ENCODE measurements at places on chromosomes 16 and 17. TPM values are rescaled to one million over a fixed set of nuclear protein-coding genes. Genes with fewer than 3 reads are reported as not detected.

The KRTAP16-1 gene
- not detected for polyA plus RNA-seq

GRCh38 chr16:25210758-25211157 is 6.0 kb upstream of the AQP8 start:
- no peak for DNase-seq

GRCh38 chr17:48310748-48311213 is 119.2 kb downstream of the SKAP1 start:
- DNase-seq, result peak; percentile 81

- DNase-seq, result no peak
Measured at GRCh38 chr16:50498431-50499155, 49.6 kb upstream of the NKD1 start.

DNA sequence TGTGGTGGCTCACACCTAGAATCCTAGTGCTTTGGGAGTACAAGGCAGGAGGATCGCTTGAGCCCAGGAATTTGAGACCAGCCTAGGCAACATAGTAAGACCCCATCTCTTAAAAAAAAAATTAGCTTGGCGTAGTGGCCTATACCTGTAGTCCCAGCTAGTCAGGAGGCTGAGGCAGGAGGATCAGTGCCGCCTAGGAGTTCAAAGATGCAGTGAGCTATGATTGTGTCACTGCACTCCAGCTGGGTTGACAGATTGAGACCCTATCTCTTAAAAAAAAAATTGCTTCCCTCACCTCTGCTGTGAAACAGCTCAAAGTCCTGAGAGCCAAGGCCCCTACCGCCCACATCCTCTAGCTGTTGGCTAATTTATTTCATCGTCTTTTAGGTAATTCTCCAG is 10.2 kb downstream of the NDE1 start:
- no peak for DNase-seq

DNA sequence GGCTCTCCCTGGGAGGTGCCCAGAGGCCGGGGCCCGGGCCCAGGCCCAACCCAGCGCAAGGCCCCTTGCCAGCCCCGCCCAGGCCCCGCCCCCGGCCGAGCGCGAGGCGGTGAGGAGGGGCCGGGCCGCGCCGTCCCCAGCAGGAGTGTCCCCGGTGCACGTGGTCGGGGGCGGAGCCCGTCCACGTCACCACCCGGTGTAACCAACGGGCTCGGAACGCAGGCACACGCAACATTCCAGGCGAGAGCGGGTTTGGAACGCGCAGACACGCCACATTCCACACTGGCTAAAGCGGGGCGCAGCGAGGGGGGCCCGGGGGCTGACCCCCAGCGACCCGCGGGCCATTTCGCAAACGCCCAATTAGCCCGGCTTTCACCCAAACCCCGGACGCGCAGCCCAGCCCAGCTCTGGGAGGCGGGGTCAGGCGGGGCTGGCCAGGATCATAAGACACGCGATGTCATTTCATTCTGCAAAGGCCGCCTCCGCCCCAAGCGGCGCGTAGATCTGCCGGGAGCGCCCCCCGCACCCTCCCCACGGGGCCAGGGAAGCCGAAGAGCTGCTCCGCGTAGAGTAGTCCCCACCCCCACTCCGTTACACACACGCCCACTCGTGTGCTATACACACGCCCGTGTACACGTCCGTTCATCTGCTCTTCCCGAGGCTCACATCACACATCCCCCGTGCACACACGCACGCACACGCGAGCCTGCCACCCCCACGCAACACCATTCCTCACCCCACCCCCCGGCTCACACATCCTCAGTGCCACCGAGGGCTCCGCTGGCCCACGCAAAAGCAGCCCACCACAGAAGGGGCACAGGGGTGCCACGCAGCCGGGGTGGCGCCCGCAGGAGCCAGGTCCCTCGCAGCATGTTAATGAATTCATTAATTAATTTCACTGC is 1.0 kb downstream of the MNT start:
- peak; percentile 88 for DNase-seq

DNA sequence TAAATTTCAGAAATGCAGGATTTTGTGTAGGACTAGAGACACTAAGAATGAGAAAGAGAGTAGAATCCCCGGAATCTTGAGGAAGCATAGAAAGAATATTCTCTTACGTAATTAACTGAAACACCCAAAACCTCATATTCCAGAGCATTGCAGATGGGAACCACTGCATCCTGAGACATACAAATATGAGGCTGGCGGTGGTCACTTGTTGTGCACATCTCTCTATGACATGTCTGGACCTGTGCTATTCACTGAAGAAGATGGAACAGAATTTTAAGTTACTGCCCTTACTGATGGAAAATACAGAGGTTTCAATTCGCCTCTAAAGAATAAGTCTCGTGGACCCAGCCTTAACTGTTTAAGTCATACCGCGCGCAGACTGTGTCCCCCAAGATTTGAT is 806 bp downstream of the RAD51C start:
- DNase-seq, result no peak

All from renal cortex interstitium (tissue), 15 donors.